Melanocyte of skin (primary cell): ENCODE measurements at places on chromosomes 7 and 10. TPM values are rescaled to one million over a fixed set of nuclear protein-coding genes. Genes with fewer than 3 reads are reported as not detected.

Gene HMX3
- total RNA-seq, result not detected in 2 replicates

Gene APBB1IP
- total RNA-seq, result not detected in 2 replicates

Gene CCDC3
- not detected in 2 replicates for total RNA-seq

Gene CPA4
- total RNA-seq, result 0.15 and 0.67 TPM in 2 replicates

Gene EFCAB10
- 0.31 TPM in 1 of 2 replicates, not detected in the other for total RNA-seq

Gene MYOF
- 23.4 and 32.6 TPM in 2 replicates for total RNA-seq

Gene PITX3
- not detected in 2 replicates for total RNA-seq

Gene SFR1
- 9.3 and 13.9 TPM in 2 replicates for total RNA-seq

Gene NXPH1
- not detected in 2 replicates for total RNA-seq

Gene ADCY1
- 15.3 and 31.3 TPM in 2 replicates for total RNA-seq

Gene MNX1
- not detected in 2 replicates for total RNA-seq

Gene ACSM6
- not detected in 2 replicates for total RNA-seq

Gene OGDHL
- under 0.01 and 0.36 TPM in 2 replicates for total RNA-seq

Gene CDK5
- total RNA-seq, result 28.2 and 34.5 TPM in 2 replicates

Gene ACSL5
- 0.33 and 1.7 TPM in 2 replicates for total RNA-seq

Gene LLCFC1
- total RNA-seq, result not detected in 2 replicates

Gene NPM3
- 45.1 and 82.9 TPM in 2 replicates for total RNA-seq

Gene EPO
- not detected in 2 replicates for total RNA-seq

Gene CALCR
- total RNA-seq, result under 0.01 TPM in 1 of 2 replicates, not detected in the other

Gene CTNNA3
- total RNA-seq, result 1.1 TPM in 1 of 2 replicates, not detected in the other

Gene ANXA8L1
- total RNA-seq, result not detected in 2 replicates

Gene IKZF1
- not detected in 2 replicates for total RNA-seq

Gene C10orf53
- total RNA-seq, result not detected in 2 replicates

Gene EGFR
- total RNA-seq, result 0.33 and 0.62 TPM in 2 replicates

Gene DUS4L
- 4.7 and 10.0 TPM in 2 replicates for total RNA-seq

Gene IL6
- 14.5 and 45.1 TPM in 2 replicates for total RNA-seq

Gene DNAJC12
- 0.69 and 2.2 TPM in 2 replicates for total RNA-seq

Gene URGCP
- total RNA-seq, result 31.0 and 37.4 TPM in 2 replicates

Gene DENND2A
- total RNA-seq, result 23.4 and 23.6 TPM in 2 replicates

Gene SPDYE11
- not detected in 2 replicates for total RNA-seq

Gene METTL27
- 1.1 TPM in 1 of 2 replicates, not detected in the other for total RNA-seq

Gene SORCS1
- total RNA-seq, result 1.7 and 2.8 TPM in 2 replicates

Gene FIGNL1
- total RNA-seq, result 10.7 and 19.6 TPM in 2 replicates

Gene ANK3
- 4.3 and 6.7 TPM in 2 replicates for total RNA-seq

Gene CYP3A4
- not detected in 2 replicates for total RNA-seq

Gene TFR2
- 0.34 and 0.36 TPM in 2 replicates for total RNA-seq

Gene GIMAP7
- not detected in 2 replicates for total RNA-seq

Gene SYCE1
- not detected in 2 replicates for total RNA-seq

Gene ASB10
- not detected in 2 replicates for total RNA-seq

Gene SVOPL
- not detected in 2 replicates for total RNA-seq

Gene ASZ1
- total RNA-seq, result not detected in 2 replicates

Gene CYP2C19
- total RNA-seq, result not detected in 2 replicates
